ENCODE measurements at places on chromosomes 16 and 17. TPM values are rescaled to one million over a fixed set of nuclear protein-coding genes. Genes with fewer than 3 reads are reported as not detected.

TPSD1 gene
- total RNA-seq = not detected

CACNG5 gene
- not detected for total RNA-seq

SLC2A4 gene
- total RNA-seq = 0.19 TPM

SPHK1 gene
- total RNA-seq = 32.3 TPM

CCL16 gene
- total RNA-seq = not detected

TPPP3 gene
- total RNA-seq = 0.66 TPM

KRTAP4-4 gene
- total RNA-seq = not detected

KRT28 gene
- not detected for total RNA-seq

DHRS7C gene
- total RNA-seq = not detected

SYCE1L gene
- total RNA-seq = 1.2 TPM

CDH5 gene
- total RNA-seq = 16.1 TPM

NOL3 gene
- 23.9 TPM for total RNA-seq

C17orf78 gene
- not detected for total RNA-seq

OR4D1 gene
- total RNA-seq = not detected

JMJD8 gene
- total RNA-seq = 26.7 TPM

MYH8 gene
- not detected for total RNA-seq

AIPL1 gene
- 0.06 TPM for total RNA-seq

XYLT1 gene
- total RNA-seq = 8.5 TPM

CA4 gene
- 0.25 TPM for total RNA-seq

FOXC2 gene
- 3.4 TPM for total RNA-seq

All from aortic smooth muscle cell (primary cell).